ENCODE measurements at places on chromosomes 4 and X. TPM values are rescaled to one million over a fixed set of nuclear protein-coding genes. Genes with fewer than 3 reads are reported as not detected.

- DNase-seq = no peak
These were observed 53.6 kb upstream of the MSX1 start for GRCh38 chr4:4805887-4806286.

DNA sequence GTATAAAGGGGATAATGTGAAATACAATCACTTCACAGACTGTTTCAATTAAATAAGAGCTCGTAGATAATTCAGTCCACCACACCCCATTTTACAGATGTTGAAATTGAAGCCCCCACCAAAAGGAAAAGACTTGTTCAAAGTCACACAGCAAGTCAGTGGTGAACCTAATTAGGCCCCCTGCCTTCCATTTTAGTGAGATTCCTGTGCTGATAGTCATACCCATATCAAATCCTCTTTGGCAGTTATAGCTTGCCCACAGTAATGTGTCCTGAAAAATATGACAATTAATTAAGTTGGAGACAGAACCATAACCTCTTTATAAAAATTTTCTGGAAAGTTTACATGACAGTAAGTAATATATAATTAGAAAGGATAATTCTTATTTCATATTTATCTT is 58.0 kb downstream of the AR start:
- no peak for DNase-seq

- DNase-seq = no peak
These were observed 510.4 kb downstream of the ANKRD50 start for GRCh38 chr4:124202099-124202498.

GRCh38 chrX:10106806-10107205 is 50.0 kb upstream of the CLCN4 start:
- no peak for DNase-seq

DNA sequence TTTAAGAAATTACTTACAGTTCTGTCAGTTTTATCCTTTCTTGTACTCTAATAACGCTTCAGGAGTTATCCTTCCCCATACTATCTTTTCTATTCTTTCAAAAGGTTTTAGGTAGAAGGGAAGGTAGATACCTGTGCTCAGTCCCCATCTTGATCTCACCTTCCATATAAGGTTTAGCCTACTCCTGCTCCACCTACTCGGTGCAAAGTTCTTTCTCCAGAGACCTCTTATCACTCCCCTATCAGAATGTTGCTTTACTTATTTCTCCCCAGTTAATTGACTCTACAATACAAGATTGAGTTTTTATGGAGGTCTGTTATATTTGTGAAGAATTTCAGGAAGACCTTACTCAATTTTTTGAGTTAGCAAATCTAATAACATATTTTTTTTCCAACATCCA is 33.9 kb downstream of the SPRY1 start:
- no peak for DNase-seq

- no peak for DNase-seq
These were observed 92.7 kb upstream of the PGRMC2 start for GRCh38 chr4:128380306-128380705.

- peak; percentile 28 for DNase-seq
These were observed 24.4 kb upstream of the SMARCA5 start for GRCh38 chr4:143489106-143489505.

DNA sequence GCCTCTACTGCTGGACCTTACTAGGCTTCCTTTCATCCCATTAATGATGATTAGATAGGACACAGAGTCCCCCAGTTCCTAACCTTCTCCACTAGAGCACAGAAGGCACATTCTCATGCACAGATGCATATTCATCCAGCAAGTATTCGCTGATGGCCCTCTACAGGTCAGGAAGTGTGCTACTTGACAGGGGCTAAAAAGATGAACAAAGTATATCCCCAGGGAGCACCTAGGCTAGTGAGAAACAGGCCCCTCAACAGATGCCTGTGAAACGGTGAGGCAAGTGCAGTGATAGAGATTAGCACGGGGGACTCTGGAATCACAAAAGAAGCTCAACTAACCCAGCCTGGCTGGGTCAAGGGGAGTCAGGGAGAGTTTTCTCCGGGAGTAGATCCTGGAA is 95.8 kb downstream of the MGST2 start:
- DNase-seq = peak; percentile 28

The EXOC1L gene
- not detected for total RNA-seq

DNA sequence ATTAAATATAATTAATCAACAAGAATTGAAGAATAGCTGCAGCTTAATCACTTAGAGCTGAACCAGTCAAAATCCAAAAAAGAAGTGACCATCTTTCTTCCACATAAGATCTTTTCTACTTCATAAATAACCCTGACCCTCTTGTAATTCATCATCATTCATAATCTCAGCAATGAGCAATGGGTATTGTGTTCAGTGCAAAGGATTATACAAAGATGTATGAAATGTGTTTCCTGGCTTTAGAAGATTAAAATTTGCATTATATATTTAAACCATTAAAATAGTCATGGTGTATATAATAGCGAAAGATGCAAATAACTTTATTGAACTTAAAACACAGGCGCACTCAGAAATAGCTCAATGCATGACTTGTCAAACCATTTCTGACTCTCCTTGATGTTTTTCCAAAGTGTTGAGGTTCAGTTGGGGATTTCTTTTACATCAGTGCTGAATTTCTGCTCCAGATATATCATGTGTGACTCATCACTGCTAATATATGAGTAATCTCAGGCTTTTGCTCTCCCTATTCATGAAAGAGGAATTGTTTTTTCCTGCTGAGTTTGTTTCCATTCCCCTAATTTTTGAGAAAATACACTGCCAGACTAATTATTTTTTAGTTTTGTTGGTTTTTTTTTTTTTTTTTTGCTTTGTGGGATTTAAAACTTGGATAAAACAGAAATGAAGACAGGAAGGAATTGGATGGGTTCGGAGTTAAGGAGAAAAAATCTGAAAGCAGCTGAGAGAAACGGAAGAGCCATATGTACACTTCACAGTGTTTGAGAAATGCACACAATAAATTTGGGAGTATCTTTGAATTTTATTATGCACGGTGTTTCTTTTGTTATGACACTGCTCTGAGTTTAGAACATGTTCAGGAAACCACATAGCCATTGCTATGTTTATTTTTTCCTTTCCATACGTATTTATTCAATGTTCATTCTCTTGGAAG is 290.1 kb upstream of the PCDH7 start:
- DNase-seq = peak; percentile 88

The CD38 gene
- 0.23 TPM for total RNA-seq

GRCh38 chr4:55896622-55897021 is 43.2 kb downstream of the EXOC1 start:
- no peak for DNase-seq

The ABCE1 gene
- 182 TPM for total RNA-seq

DNA sequence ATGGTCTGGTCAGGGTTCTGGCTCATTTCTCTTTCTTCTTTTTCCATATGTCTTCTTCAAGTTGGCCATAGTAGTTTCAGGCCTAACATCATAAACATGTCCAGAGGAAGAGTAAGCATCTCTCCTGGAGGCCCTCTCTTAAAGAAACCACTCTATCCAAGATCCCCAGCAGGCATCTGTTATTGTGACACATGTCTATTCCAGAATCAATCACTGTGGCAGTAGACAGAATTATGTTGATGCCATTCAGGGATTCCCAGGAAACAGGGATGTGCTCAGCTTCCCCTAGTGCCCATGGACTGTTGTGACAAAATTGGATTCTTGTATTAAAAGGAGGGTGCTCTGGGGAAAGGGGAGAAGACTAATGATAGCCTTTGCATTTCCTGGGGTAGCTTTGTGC is 224.0 kb downstream of the HNRNPD start:
- no peak for DNase-seq

- DNase-seq = peak; percentile 48
These were observed 42.4 kb downstream of the DCUN1D4 start for GRCh38 chr4:51885363-51885762.

The HMGN5 gene
- 0.40 TPM for total RNA-seq

DNA sequence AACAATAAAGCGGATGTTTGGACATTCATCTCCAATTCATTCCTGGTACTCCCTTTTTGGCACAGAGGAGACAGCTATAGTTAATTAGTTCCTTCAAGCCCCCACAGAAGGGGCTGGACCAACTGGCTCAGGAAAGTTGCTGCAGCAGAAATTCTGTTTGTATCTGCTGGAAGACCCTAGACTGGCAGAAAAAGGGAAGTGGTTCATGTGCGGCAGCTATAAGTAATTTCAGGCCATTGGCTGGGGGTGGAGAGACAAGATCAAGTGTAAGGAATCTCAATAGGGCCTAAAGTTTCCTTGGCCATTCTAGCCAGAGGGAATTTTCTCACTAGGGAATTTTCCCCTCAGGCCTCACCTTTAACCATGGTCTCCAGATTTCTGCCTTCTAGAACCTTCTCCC is 89.9 kb upstream of the DHX15 start:
- DNase-seq = no peak

DNA sequence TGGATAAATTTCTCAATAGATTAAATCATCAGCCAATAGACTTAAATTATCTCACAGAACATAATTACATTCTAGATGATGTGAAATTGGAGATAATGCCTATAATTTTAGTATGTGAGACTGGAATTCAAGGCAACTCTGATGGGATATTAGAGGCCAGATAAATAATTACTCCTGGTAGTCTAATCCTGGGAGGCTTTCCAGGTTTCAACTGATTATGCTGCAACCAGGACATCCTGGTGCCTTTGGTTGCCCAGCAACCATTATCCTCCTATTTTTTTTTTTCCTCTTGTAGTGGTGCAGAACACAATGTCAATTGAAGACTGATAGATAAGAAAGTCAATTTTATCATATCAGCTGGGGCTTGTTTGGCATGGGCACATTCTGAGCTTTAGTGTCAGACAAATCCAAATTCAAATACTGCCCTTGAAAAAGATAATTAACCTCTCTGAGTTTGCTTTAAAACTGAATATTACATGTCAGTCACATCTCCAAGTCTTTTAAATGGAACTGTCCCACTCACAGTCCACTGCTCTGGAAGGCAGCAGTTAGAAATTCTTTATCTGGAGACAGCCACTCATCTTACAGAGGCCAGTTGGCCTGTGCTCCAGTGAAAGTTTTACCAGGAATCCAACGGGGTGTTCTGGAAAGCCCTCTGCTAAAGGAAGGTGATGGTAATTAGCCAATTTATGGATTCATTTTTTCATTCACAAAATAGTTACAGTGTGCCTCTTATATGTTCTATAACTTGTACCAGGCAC is 95.3 kb upstream of the GUCY1A1 start:
- DNase-seq = no peak

The SPANXC gene
- total RNA-seq = 7.5 TPM

GRCh38 chrX:125132274-125132673 is 187.4 kb upstream of the TEX13C start:
- DNase-seq = peak; percentile 32

GRCh38 chr4:13541176-13541604 is 3.1 kb downstream of the NKX3-2 start:
- DNase-seq = no peak

The STK26 gene
- total RNA-seq = 26.3 TPM

DNA sequence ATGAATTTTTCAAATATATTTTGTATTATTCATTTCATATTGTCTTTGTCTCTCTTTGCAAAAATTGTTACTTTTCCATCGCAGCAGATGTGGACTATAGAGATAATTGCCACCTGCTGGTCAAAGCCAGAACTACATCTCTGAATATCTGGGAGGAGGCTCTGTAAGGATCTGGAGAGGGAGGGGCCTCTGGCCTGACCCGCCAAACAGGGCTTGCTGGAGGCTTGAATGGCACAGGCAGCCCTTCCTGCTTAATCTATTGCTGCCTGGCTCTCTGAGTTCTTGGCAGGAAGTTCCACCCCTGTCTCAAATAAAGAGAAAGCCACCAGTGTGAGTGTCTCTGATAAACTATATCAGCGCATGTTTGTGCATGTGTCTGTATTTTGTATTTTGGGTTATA is 132.4 kb downstream of the ZMAT1 start:
- peak; percentile 86 for DNase-seq

GRCh38 chrX:78104447-78105176 is 564 bp downstream of the PGK1 start:
- peak; percentile 32 for DNase-seq

DNA sequence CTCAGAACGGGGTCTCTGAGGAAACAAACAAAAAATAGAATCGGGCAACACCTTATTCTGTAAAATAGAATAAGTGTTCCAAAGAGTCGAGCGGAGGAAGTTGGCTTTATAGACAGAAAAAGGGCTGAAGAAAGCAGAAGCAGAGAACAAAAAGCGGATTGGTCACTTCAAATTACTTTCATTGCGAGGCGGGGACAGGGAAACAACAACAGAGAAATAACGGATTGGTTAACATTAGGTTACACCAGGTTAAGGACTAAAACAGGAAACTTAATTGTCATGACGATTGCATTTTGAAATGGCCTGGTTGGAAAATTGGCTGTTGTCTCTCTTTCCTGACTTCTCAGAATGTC is 433 bp upstream of the COQ2 start:
- DNase-seq = peak; percentile 51

DNA sequence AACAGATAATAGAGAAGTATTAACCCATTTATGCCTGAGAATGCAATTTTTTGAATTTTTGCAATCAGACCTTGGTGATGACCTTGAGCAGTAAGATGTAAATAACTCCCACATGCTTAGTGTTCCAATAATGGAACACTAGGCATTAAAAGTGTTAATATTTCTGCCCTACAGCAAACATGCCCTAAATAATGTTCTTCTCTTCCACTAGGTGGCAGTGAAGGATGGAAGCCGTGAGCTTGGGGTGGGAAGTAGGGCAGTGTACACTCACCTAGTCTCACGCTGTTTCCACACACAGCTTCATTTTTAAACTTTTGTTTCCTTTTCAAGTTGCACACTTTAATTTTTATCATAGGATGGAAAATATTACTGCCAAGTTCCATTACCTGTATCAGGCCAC is 613.1 kb upstream of the HS3ST1 start:
- DNase-seq = no peak

GRCh38 chr4:86054286-86055032 is 305.4 kb downstream of the MAPK10 start:
- DNase-seq = no peak

The PLXNB3 gene
- 4.5 TPM for total RNA-seq

The SLITRK4 gene
- total RNA-seq = not detected

DNA sequence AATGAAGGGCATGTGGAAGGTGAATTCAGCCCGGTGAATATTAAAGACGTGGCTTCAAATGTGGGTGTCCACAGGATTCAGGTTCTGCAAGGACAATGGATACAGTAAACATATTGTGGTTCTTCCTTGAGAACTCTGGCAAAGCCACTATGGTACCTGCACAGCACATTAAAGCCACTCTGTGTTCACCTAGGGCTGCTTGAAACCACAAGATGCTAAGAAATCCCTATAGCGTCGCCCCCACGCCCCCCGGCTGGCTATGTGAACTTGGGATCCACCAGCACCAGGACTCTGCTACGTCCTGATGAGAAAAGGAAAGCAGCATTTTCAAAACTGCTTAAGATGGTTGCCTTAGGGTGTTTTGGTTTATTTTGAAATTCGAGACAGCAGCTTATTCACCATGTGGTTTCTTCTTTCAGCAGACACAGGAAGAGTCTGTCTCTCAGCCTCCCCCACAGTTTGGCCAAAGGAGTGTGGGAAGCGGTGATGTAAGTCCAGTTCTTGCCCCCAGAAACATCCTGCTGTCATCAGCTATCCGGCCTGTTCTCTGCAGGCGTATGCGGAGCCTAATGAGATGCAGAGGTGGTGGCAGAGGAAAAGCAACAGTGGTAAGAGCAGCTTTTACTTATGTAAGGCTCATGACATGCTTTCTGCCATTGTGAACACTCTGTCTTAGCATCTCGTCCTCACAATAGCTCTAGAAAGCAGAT is 111.5 kb downstream of the AFAP1 start:
- DNase-seq = peak; percentile 97
